AG08396 (cell line): ENCODE measurements at places on chromosomes 2 and 18.

GRCh38 chr2:134232461-134232860 lies 21.4 kb upstream of the MGAT5 start:
- DNase-seq, result no peak

- no peak for DNase-seq
Observed at GRCh38 chr2:189658306-189659212, 2.7 kb upstream of the ASNSD1 start.

DNA sequence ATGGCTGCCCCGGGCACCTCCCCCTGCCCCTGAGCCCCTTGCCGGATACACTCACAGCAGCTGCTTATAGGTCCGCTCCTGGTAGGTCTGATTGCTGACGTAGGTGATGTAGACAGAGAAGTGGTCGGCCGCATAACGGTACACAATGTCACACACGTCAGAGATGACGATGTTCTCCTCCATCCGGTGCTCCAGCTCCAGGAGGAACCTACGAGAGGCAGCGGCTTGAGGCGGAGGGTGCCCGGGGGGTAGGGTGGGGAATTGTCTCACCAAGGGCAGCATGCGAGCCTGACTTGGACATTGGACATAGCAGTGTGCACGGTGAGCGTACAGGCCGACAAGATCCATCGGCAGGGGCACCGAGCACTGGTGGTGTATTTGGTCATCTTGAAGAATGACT lies 22.8 kb downstream of the SNORC start:
- no peak for DNase-seq

- no peak for DNase-seq
Observed at GRCh38 chr2:237320801-237321560, 93.0 kb downstream of the COL6A3 start.

DNA sequence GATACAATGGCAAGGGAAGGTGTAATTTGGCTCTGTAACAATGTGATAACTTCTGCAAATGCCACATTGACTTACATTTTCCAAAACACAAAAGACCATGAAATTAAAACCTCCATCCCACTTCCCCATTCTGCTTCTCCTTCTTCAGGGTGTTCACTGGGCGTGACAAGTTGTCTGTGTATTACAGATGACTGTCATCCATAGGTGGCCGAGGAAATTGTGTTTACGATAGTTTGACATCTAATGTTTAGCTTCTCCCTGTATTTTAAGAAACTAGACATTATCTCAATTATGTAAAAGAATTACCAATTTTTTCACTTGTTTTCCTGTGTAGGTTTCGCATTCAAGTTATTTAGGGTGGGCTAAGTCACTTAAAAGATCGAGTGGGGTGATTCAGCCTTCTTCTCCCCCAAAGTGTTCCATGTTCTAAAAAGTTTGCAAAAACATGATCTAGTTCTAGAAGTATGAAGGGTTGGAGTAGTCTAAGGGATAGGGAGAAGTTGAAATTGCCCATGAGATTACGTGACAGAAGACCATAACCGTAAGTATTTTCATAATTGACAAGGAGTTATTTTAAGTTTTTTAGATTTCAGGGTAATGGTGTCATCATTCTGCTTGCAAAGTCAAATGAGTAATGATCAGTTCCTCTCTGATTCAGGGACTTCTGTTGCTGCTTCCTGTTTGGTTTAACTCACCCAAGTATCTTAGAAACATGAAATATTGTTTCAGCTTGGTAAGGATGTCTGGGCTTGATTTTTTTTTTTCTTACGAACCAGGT lies 25.2 kb upstream of the CYTIP start:
- peak; percentile 10 for DNase-seq

DNA sequence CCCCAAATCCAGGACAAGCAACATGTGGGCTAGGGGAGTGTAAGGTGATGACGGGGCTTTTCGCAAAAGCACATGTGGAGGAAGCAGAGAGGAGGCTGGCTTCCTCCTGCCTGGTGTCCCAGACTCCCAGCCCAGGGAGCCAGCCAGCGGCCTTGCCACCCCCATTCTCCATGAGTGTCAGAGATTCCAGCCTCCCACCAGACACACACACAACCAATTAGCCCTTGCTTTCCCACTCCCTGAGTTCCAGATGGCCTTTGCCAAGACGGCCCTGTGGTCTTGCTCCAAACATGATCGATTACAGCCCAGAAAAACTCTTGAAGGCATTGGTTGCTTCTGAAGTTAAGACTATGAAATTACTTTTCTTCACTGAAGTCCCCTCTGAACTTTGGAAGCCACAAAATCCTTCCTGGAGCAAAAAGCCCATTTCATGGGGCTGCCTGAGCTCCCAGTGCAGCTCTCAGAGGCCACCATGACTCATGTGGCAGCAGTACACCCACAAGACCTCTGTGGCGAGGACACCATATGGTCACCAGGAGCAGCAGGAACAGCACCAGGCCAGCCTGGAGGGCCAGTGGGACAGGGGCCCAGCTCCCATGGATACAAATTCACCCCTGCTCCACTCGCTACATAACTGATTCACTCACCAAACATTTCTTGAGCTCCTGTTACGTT lies 69.1 kb upstream of the PID1 start:
- peak; percentile 50 for DNase-seq

DNA sequence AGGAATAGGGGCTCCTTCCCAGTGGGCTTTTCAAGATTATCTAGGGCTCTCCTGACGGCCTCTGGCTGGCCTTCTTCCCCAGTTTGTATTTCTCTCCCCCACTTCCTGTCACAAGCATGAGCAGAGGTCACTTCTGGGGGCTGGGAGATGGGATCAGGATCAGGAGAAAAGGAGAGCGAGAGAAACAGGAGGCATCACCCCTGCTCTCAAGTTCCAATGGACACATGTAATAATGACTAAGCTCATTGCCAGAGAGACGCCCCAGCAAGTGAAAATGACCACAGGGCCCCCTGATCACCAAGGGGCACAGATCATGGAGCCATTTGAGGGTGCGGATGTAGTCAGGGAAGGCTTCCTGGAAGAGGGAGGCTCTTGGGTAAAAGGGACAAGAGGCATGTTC lies 92.1 kb downstream of the SMAD7 start:
- DNase-seq, result no peak

DNA sequence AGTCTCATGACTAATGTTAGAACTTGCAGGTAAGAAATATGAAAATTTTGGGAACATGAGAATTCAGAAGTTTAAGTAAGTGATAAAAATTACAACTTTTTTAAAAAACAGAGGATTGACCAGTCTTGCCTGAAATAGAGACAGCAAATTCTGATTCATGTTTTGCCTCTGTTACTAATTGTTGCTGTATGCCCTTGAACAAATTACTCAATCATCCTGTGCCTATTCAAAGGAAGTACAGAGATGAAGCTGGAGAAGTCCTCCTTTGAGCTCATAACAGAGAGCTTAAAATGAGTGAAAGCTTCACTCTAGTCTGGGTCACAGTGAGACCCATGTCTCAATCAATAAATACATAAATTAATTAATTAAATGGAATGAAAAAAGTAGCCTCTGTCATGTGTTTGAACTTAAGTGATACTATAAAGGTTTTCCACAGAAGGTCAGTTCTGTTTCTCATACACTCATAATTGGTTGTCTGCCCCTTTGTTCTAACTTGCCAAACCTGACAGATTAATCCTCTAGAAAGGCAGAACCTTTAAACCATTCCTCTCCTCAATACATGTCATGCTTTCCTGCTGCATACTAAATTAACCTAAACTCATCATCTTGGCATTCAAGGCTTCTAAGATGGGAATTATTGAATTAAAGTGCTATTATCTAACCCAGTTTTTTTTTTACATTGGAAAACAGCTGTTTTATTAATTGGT lies 374.6 kb upstream of the LRATD1 start:
- DNase-seq, result no peak

DNA sequence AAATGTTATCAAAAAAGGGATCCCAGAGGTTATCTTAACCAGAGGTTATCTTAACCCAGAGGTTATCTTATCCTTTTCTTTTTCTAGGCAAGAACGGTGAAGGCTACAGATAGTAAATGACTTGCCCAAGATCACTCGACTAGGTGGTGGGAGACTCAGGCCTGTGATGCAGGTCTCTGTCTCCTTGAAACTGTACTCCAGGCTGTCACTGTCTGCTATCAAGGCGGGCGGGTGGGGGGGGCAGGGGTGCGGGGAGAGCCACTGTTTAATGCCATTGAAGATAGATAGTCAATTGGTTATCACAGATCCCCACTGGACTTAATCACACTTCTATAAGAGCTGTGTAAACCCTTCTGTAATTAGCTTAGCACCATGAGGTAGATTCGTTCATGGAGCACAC lies 315.9 kb upstream of the TCF4 start:
- DNase-seq, result no peak

DNA sequence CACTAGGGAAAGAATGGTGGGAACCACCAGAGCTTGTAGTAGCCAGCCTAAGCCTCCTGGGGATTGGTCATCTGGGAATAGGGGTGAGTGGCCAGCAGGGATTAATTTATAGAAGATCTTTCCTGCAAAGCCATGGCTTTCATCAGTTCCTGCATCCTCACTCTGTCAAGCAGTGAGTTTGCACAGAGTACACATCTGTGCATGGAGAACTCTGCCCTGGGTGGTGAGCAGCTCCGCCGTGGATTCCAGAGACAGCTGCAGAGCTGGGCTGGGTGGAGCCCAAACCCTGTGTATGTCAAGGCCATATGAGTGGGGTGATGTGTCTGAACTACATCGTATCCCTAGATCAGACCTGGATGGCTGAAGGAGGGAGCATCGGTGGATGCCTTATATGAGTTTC lies 182.2 kb downstream of the GLI2 start:
- no peak for DNase-seq

DNA sequence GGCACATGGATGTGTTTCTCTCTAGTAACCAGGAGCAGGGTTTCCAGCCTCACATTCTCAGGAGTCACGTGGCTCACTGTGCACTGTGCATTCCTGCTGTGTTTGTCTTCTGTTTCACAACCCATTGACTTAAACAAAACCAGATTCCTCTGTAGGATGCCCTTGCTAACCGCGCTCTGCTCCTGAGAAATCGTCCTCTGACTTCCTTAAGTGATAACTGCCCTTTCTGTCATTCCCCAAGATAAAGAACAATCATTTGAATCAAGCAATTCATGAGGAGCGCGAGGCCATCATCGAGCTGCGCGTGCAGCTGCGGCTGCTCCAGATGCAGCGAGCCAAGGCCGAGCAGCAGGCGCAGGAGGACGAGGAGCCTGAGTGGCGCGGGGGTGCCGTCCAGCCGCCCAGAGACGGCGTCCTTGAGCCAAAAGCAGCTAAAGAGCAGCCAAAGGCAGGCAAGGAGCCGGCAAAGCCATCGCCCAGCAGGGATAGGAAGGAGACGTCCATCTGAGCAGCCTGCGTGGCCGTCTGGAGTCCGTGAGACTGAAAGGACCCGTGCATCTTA lies 60.2 kb downstream of the RALBP1 start:
- DNase-seq, result peak; percentile 87

- DNase-seq, result no peak
Observed at GRCh38 chr2:214876815-214877214, 67.3 kb upstream of the BARD1 start.

DNA sequence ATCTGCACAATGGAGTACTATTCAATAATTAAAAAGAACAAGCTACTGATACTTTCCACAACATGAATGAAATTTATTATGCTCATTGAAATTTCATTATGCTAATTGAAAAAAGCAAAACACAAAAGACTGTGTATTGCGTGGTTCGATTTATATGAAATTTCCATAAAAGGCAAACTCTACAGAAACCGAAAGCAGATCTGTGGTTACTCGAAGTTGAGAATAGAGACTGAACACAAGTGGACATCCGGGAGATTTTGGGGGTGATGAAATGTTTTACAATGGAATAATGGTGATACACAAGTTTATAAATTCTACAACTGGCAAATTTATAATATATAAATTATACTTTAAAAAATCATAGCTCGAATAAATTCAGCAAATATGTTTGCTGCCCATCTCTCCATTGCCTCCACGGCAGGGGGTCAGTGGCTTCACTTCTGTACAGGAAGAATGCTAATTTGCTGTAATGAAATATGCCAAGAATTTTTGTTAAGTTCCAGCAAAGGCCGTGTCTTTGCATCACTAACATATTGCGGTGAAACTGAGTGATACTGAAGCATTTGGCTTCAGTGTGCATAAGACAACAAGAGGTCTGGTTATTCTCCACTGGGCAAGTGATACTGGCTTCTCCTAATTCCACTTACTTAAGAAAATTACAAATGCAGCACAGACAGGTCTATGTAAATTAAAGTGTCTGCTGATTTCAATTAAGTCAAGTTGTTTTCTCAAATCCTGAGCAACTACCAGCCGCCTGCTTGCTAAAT lies 96.7 kb downstream of the TMEM163 start:
- no peak for DNase-seq

GRCh38 chr2:15506229-15506819 lies 54.8 kb downstream of the NBAS start:
- DNase-seq, result no peak

- DNase-seq, result no peak
Observed at GRCh38 chr18:27983780-27984179, 193.2 kb downstream of the CDH2 start.

- no peak for DNase-seq
Observed at GRCh38 chr2:137950238-137950637, 14.0 kb upstream of the HNMT start.

- DNase-seq, result no peak
Observed at GRCh38 chr2:200239216-200239615, 67.3 kb upstream of the SPATS2L start.

- no peak for DNase-seq
Observed at GRCh38 chr2:234143896-234144295, 93.4 kb downstream of the SPP2 start.

DNA sequence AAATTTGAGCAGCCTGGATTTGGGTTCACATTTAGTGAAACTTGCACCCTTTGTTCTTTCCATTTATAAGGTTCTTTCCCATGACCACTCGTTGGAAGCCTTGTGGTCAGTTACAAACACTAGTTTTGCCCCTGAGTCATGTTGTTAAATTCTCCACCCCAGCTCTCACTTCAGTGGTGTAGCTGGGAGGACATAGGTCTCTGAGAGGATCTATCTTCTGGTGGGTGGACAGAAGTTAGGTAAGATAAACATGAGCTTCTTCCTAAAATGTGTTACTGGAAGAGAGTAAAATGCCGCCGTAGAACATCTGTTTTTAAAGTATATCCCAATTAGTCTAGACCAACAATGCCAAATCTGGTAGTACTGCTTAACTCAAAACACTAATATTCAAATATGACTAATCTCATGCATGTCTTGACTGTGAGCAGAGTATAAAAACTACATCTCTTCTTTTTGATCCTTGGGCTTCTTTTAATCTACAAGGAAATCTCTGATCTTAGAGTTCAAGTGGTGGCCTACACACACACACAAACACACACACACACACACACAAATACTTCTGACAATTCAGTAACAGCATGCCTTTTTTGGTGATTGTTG lies 162.6 kb upstream of the FN1 start:
- DNase-seq, result peak; percentile 31
